Activated CD4-positive, alpha-beta T cell treated with anti-CD3 and anti-CD28 coated beads, Interleukin-2, amount 10 ng/mL, durations not matched to agents 7 days and 5 days (primary cell): ENCODE measurements at places on chromosomes 16 and 17. TPM values are rescaled to one million over a fixed set of nuclear protein-coding genes. Genes with fewer than 3 reads are reported as not detected.

DNA sequence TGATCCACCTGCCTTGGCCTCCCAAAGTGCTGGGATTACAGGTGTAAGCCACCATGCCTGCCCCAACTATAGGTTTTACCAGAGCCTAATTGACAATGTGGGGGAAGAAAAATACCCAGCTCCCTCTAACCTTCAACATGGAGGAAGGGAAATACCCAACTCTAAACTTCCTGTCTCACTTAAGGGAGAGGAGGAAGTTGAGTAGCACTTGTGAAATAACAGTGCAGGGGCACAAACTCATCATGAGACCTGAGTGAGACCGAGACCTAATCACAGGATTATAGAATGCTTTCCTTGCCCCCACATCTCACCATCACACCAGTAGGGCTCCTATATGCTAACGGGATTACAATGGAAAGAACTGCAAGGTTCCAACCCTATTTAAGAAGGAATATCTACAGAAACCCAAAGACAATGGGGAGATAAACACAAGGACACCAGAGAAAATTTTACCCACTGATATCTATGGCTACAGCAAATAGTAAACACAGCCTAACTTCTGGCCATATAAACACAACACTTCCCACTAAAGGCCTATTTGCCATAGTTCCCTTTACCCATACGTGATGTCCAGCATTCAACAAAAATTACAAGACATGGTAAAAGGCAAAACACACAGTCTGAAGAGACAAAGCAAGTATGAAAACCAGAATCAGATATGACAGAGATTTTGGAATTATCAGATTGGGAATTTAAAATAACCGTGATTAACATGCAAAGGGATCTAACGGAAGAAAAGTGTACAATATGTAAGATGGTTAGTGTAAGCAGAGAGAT is 26.9 kb downstream of the OR3A1 start:
- H3K27me3 ChIP-seq, result no peaks in the 10 kb centered on the region
- DNase-seq, result no peak
- H3K36me3 ChIP-seq, result no peaks in the 10 kb centered on the region
- H3K27ac ChIP-seq, result no peak overlapping the region
- no peak overlapping the region for H3K4me3 ChIP-seq

DNA sequence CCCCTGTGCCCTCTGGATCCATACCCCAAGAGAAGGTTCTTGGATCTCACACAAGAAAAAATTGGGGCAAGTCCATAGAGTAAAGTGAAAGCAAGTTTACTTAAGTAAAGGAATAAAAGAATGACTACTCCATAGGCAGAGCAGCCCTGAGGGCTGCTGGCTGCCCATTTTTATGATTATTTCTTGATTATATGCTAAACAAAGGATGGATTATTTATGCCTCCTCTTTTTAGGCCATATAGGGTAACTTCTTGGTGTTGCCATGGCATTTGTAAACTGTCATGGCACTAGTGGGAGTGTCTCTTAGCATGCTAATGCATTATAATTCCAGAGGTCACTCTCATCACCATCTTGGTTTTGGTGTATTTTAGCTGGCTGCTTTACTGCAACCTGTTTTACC is 70.8 kb downstream of the NLK start:
- no peak overlapping the region for H3K27ac ChIP-seq
- no peak overlapping the region for H3K4me3 ChIP-seq
- peaks cover 21% of the 10 kb centered on the region for H3K4me1 ChIP-seq
- H3K27me3 ChIP-seq, result no peaks in the 10 kb centered on the region
- no peak for DNase-seq

GRCh38 chr17:44144966-44145739 is 3.4 kb downstream of the HROB start:
- no peaks in the 10 kb centered on the region for H3K27me3 ChIP-seq
- peaks cover 18% of the 10 kb centered on the region for H3K36me3 ChIP-seq
- DNase-seq, result no peak
- no peak overlapping the region for H3K4me3 ChIP-seq

MFSD6L gene
- 0.71 TPM for total RNA-seq

ASPA gene
- total RNA-seq, result not detected

EXOC3L1 gene
- not detected for total RNA-seq

SDR42E1 gene
- 11.5 TPM for total RNA-seq

TNK1 gene
- 2.1 TPM for total RNA-seq
